ENCODE measurements at places on chromosomes 7 and 10.

- no peak for DNase-seq
Observed at GRCh38 chr10:26486304-26486703, 48.2 kb downstream of the APBB1IP start.

DNA sequence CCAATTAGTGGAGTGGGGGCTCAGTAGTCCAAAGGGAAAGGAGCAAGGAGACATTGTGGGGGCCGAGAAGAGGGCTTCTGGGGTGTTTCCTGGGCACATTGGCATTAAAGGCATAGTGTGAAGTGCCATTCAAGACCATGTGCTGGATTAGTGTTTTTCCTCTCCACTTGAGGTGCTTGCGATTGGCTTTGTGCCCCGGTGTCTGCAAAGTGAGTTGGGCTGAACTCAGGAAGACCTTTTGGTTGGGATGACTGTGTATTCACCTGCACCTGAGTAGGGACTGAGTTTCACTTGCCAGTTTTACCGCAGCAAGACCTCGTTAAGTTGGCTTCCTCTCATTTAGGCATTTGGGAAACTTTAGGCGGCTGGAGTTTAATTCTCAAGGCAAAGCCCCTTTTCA, 73.0 kb downstream of the TCF7L2 start:
- no peak for DNase-seq

DNA sequence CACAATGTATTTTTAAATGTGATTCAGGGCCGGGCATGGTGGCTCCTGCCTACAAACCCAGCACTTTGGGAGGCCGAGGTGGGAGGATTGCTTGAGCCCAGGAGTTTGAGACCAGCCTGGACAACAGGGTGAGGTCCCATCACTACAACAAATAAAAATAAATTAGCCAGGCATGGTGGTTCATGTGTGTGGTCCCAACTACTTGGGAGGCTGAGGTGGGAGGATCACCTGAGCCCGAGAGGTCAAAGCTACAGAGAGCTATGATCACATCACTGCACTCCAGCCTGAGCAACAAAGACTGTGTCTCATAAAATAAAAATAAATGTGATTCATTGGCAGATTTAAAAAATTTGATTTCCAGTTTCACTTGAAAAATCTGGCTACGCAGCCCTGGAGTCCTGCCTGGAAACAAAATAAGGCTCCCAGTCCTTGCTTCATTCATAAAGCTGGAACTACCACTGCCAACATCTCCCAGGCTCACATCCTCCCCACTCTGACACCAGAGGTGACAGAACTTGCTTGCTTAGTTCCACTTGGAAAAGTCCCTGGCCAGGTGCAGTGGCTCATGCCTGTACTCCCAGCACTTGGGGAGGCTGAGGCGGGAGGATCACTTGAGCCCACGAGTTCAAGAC, 27.9 kb upstream of the SLC35G1 start:
- no peak for DNase-seq

DNA sequence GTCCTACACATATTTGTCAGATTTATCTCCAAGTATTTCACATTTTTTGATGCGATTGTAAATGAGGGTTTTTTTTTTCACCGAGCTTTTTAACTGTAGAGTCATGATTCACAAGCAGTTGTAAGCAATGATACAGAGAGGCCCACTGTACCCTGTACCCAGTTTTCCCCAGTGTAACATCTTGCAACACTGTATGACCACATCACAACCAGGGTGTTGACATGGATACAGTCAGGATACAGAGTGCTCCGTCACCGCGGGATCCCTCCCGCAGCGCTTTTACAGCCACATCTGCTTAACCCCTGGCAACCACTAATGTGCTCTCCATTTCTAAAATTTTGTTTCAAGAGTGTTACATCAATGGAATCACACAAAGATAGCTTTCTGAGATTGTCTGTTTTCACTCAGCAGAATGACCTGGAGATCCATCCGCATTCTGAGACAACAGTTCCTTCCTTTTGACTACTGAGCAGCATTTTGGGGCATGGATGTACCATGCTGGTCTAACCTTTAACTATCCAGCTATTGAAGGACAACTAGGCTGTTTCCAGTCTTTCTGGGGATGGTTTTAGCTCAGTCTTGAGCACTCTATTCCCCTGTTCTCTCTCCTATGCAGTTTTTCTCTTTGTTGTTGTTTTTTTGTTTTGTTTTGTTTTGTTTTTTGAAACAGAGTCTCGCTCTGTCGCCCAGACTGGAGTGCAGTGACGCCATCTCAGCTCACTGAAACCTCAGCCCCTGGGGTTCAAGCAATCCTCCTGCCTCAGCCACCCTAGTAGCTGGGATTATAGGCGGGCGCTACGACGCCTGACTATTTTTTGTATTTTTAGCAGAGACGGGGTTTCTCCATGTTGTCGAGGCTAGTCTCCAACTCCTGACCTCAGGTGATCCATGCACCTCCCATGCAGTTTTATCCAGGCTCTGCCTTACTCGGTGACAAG, 25.9 kb downstream of the GPRIN2 start:
- no peak for DNase-seq

- no peak for DNase-seq
Observed at GRCh38 chr10:55746002-55746401, 615.1 kb downstream of the ZWINT start.

DNA sequence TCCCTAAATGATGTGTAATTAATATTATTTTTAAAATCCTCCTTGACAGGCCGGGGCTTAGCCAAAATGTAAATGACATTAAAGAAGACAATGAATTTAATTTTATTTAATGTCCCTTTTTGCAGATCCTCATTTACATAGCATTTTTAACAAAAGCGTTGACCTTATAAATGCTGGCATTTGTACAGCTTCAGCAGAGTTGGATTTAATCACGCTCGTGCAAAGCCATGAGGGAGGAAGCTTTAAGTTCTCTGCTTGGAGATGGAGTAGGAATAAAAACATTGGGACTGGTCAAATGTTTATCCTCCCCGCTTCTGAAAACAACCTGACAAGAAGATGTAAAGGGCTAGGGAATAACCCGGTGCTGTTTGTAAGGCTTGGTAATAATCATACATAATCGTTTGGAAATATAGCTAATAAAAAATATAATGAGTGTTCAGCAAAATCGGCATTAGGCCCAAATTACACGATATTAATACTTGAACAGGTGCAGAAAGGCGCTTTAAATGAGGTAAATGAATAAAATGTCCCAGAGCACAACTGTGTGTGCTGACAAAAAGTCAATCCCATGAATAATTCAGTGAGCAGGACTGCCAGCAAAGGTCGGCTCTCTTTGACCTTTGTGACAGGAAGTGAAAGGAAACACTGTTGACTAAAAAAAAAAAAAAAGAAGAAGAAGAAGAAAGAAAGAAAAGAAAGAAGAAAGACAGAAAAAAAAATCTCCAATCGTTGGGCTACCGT, 11.5 kb downstream of the EBF3 start:
- DNase-seq = no peak

DNA sequence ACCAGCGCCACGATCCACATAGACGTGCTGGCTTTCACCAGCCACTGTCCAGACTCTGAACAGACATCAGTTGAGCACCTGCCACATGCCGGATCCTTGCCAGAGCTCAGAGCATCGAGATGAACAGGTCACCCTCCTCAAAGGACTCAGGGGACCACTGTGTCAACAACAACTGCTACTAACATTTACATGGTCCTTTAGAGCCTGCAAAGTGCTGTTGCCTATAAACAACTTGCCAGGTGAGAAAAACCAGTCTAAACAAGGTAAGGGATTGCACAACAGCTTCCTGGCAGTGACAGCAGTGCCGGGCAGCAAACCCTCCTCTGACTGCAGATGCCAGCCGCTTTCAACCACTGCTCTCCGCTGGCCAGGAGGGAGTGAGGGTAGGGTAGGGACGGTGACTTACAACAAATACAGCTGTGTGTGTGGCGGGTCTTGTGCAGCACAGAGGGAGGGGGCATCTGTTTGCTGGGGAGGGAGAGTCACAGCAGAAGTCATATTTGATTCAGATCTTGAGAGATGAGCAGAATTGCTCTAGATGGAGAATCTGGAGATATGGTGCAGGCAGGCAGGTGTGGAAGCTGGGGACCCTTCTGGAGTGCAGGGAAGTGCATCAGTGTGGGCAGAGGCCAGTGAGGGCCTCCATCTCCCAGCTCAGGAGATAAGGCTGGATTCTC, 32.8 kb upstream of the RHEB start:
- DNase-seq = no peak

All from CD4-positive, alpha-beta T cell treated with Interleukin-6 at 100 ng/mL for 8 hours (primary cell).